Activated CD4-positive, alpha-beta T cell treated with anti-CD3 and anti-CD28 coated beads, Interleukin-2, amount 50 U/mL, for 1 hour (primary cell): ENCODE measurements at places on chromosomes 3 and 15.

- no peak for DNase-seq
These were observed 666.3 kb downstream of the ZBBX start for GRCh38 chr3:166713787-166714186.

GRCh38 chr3:46831316-46831715 lies 31.9 kb downstream of the MYL3 start:
- no peak for DNase-seq

GRCh38 chr3:48564667-48565066 lies 1.1 kb upstream of the UCN2 start:
- DNase-seq: no peak

DNA sequence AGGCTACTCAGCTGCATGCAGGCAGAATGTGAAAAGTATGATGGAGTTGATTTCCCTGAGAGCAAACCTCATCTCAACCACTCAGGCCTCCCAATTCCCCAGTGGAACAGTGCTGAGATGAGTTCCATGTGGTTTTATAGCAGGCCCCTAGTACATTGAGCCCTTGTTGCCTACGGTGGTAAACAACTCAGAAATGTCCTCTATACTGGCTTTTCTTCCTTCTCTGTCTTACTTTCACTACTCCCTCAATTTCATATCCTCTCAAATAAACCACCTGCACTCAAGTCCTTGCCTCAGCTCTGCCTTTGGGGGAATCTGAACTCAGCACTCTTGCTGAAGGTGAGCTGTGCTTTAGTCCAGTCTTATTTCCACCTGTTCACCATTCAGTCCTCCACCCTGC lies 399.9 kb downstream of the PDCD6IP start:
- no peak for DNase-seq

DNA sequence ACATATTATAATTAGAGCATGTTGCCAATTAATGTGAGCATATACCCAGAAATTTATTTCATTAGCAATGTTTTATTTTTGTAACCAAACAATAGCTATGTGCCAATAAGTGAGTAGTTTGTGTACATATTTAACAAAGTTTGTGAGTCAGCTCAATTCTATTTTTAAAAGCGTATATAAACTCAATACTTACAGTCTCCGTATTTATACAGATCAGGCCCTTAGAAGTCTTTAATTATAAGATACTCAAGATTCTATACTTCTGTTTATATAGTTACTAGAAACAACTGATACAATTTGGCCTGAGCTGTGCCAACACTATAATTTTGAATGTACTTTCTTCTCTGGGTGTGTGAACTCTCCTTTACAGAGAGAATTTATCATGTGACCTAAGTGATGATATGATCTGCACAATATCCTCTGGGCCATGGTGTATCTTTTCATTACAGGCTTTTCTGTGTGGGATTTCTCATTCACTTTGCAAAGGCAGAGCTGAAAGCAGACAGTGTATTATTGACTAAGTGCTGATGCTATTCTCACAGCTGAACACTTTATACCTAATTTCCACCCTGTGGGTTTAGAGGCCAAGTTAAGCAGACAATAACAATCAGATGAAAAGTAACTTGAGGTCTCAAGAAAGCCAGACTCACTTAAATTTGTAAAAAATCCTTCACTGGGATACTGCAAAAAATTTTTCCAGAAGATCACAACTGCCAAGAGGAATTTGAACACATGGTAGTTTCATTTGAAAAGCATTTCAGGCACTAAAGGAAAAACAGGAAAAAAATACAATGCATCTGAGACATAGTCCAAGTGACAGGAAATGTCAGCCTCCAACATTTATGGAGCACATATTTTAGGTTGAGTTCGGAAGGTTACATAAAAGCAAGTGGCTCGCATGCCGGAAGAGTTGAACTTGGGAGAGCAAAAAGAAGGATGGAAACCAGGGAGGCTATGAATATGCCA lies 277.9 kb upstream of the SEMA6D start:
- DNase-seq: no peak

- no peak for DNase-seq
These were observed at the start of gene GDPGP1 for GRCh38 chr15:90234096-90234988. GDPGP1 (plus strand) TSS chr15:90234209; CDS start chr15:90240909, 6,700 bp downstream.

GRCh38 chr3:133447750-133448477 lies 48.1 kb downstream of the BFSP2 start:
- DNase-seq: no peak

DNA sequence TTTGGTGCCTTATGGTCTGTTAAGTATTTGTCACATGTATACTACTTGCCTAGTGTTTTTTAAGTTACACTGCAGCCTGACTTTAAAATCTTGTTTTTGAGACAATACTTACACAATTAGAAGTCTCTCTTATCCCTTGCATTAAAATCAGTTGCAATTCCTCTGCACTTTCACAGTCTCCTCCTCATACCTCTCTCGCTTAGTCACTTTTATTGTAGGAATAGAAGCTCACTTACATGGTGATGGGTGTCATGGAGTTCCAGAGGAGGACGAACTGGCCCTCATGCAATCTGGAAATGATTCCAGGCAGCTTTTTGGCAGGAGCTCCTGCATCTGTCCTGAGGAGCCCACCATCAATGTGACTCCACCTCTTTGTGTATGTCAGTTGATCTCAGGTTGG lies 238.4 kb upstream of the TBC1D5 start:
- no peak for DNase-seq

DNA sequence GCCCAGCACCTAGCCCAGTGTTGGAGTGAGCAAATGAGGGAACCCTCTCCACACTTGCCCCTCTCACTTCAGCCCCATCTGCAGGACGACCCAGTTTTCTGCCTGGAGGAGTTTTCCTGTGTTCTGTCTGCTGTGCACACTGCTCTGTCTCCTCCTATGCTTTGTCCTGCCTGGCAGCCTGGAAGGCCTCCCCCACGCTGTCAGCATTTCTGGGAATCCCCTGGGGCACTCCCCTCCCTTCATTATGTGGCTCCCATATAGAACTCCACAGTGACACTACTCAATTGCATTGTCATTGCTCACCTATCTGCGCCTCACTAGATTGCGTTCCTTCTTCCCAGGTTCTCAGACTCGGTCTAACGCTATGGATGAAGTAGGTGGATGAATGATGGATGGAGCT lies 13.9 kb downstream of the CLSTN2 start:
- DNase-seq: no peak

- no peak for DNase-seq
These were observed 40.2 kb downstream of the METTL6 start for GRCh38 chr3:15387171-15387581.

GRCh38 chr15:74303741-74304309 lies 63.6 kb downstream of the CYP11A1 start:
- DNase-seq: no peak

DNA sequence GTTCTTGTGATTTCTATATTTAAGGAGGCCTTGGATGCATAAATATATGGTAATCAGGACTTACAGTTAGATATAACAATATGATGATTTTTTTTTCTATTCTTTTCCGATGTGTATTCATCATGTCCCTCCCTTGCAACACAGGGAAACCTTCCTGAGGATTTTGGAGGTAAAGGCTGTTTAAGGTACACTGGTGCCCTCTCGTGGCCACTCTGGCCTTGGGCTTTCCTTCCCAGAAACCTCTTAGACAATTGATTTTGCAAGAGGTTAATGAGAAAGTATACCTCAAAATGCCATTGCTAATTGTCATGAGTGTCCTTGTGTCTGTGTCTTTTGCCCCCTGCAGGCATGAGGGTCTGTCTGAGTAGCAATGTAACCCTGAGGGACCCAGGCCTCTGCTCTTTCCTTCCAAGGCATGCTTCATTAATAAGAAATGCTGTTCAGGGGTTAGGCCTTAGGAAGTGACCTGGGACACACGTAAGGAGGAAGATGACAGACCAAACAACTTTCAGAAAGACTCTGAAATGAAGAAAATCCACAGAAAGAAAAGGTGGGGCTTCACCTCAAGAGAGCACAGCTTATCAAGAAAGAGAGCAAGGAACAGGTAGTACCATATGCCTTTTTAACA lies 70.3 kb upstream of the PPP2R3A start:
- peak; percentile 17 for DNase-seq

DNA sequence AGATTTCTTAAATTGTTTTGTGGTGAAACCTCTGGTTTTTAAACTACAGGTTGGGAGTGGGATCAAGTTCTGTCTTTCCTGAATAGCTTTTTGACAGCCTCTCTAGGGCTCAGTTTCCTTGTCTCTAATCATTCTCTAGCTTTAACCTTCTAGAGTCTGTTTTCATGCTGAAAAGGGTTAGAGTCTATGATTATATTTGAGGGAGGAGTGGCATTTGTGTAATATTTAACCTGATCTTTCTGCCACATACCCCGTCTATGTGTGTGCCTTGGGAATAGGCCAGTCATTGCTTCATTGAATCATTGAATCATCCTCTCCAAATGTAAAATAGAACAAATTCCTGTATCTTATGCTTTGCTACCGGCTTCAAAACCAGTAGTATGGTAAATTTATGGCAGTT lies 204.9 kb downstream of the KLHL25 start:
- no peak for DNase-seq

- DNase-seq: no peak
These were observed 422.8 kb upstream of the TBL1XR1 start for GRCh38 chr3:177620073-177620472.

GRCh38 chr3:157201648-157202278 lies 41.8 kb upstream of the CCNL1 start:
- no peak for DNase-seq

DNA sequence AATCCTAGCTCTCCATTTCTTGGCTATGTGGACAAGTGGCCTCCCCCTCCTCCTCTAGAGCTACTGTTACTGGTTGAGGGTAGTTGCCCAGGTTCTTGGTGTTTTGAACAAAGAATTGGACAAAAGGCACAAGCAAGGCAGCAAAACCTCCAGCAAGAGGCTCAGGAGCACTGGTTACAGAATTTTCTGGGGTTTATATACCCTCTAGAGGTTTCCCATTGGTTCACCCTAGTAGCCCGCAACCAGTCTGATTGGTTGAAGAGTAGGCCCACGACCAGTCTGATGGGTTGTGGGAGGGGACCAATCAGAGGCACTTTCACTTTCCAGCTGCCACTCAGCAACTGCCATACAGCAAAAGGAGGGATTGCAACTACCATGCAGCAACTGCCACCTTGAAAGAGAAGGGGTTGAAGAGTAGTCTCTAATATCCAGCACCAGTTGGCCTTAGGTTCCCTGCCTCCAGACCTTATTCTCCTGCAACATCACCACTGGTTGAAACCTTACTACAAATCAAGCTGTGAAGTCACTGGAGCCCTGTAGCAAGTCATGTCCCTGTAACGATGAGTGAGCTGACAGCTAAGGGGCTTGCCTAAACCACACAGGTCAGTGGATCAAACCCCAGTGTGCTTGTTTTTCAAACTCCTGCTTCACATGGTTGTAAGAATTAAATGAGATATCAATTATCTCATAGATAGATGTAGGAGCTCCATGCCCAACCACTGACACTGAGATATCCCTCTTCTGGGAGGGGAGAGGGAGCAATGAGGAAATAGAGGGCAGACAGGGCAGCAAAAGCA lies 2.9 kb upstream of the C15orf39 start:
- no peak for DNase-seq

GRCh38 chr3:81839504-81840094 lies 78.2 kb upstream of the GBE1 start:
- DNase-seq: no peak
